ENCODE measurements at places on chromosomes 11 and 22.

GRCh38 chr11:26964339-26964738 lies 29.6 kb upstream of the FIBIN start:
- no peak for DNase-seq

DNA sequence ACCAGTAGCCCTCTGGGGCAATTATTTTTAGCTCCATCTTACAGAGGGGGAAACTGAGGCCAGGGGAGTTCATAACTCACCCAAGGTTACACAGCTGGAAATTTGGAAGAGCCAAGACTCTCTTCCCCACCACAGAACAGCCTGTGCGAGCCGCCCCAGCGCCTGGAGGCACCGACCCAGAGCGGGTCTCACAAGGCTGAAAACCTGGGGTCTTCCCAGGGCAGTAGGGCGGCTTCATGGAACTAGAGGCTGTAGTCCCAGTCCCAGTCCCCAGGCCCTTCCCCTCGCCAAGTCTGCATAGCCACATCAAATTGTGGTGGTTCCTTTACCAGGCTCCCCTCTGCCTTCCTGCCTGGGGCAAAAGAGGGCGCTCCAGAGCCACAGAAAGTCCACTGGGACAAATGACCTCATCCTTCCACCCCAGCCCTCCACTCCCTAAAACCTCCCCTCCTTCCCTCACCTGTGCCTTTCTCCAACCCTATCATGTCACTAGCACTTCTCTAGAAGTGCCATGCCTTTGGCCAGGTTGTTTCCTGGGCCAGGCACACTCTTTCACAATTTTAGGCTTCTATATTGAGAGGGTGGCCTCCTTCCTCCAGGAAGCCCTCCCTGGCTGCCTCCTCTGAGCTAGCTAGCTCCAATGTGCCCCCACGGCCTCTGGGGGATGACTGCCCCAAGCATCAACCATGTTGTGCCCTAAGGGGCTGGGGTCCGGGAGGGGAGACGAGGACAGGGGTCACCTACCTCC lies 15.2 kb upstream of the CDC42EP1 start:
- DNase-seq: peak; percentile 44

DNA sequence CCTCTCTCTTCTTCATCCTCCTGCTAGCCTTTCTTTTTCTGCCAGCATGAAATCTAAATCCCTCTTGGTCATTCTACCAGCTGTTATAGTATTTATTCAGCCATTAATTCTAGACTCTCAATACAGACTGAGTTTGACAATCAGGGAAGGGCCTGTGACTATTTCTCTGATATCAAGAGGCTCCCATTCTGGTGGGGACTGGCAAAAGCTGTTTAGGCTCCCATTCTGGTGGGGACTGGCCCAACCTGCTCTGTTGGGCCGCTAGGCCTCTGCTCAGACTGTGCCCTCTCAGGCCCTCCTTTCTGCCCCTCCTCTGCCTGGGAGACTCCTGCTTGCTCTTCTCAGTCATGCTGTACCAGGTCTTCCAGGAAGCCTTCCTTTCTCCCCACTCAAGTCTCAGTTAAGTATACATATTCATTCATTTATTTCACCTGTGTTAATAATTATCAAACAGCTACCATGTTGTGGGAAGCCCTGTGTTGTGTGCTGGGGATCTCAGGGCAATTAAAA lies 323.7 kb upstream of the NARS2 start:
- no peak for DNase-seq

DNA sequence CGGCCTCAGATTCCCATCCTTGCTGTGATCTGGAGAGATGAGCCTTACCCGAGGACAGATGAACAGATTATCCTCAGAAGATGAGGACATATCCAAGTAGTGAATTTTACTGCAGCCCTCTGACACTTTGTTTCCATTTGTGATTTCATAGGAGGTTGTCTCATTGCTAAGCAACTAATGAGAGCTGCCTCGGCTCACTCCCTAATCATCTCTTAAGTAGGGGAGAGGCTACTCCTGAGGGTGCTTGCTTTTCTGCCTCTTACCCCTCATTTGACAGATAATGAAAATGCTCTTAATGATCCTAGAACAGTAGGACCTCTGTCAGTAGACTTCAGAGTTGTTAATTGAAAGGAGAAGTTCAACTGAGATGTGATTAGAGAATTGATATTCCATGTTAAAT lies 150.9 kb downstream of the TBC1D22A start:
- no peak for DNase-seq

DNA sequence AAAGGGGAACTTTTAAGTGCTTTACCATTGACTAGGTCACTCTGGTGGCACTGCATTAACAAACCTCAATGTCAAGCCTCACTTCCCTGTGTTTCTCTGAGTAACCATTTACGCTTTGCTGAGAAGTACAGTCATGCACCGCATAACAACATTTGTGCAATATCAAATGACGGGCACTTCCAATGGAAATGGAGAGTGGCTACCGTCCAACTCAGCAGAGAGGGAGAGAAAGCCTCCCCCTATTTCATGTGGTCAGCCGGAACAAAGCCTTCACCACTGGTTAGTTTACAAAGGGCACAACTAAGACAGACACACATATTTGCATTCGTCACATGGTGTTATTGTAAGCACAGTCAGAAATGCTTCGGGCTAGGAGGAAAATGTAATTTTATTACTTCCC lies 117.3 kb downstream of the RASSF10 start:
- peak; percentile 97 for DNase-seq

All from MV-4-11 (cell line).